ENCODE measurements at places on chromosomes 7 and 10.
A peak's percentile ranks its signal among the peaks of the same experiment; 100 is the strongest.

- no peak for DNase-seq
Measured at GRCh38 chr7:127935847-127936376, 95.3 kb downstream of the LRRC4 start.

DNA sequence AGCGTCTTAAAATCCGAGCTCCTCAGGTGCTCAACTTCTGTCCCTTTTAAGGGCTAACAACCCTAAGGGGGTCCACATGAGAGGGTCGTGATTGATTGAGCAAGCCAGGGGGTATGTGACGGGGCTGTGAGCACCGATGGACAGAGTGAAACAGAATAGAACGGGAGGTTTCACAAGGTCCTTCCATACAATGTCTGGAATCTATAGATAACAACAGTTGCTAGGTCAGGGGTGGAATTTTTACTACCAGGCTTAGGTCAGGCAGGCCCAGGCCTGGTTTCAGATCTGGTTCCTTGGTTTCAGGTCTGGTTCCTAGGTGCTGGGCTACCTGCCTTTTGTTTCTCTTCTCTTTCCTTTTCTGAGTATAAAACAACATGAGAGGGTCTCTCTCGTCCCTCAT lies 80.9 kb downstream of the PTN start:
- DNase-seq, result no peak

DNA sequence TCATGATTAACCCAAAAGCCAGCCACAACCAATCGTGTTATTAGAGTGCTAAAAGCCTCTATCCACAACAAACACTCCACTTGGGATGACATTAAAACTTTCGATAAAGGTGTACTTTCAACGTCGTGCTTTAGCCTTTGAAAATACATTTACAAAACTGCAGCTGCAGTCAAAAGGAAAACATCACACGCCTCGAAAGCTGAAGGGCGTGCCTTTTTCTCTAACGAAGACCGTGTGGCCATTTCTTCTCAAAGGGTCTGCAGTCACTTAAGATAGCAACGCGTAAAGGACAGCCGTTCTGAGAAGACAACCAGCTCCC lies 1.1 kb downstream of the ARHGAP12 start:
- peak; percentile 17 for DNase-seq

GRCh38 chr7:40542982-40543741 lies 408.4 kb downstream of the SUGCT start:
- no peak for DNase-seq

DNA sequence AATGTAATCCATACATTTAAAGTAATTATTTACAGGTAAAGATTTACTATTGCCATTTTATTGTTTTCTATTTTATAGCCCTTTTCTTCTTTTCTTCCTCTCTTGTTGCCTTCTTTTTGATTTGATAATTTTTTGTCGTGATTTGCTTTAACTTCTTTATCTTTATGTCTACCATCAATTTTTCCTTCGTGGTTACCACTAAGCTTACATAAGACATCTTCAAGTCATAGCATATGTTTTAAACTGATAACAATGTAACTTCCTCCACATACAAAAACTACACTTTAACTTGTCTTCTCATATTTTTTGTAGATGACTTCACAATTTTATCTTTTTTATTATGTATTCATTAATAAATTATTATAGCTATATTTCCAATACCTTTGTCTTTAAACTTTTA lies 316.6 kb downstream of the PLXDC2 start:
- no peak for DNase-seq

DNA sequence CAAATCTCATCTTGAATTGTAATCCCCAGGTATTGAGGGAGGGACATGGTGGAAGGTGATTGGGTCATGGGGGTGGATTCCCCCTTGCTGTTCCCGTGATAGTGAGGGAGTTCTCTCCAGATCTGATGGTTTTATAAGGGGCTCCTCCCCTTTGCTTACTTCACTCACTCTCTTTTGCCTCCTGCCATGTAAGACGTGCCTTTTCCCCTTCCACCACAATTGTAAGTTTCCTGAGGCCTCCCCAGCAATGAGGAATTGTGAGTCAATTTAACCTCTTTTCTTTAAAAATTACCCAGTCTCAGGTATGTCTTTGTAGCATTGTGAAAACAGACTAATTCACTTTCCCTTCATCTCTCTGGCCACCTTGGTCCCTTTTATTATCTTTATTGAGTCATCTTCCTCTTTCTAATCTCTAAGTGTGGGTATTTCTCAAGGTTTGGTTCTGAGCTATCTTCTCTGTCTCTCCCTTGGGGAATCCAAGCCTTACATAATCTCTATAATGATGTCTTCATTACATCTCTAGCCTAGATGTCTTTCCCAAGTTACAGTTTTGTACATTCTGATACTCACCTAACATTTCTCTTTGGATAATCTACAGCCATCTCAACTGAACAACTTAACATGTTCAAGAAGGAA lies 99.1 kb upstream of the JCAD start:
- DNase-seq, result no peak

DNA sequence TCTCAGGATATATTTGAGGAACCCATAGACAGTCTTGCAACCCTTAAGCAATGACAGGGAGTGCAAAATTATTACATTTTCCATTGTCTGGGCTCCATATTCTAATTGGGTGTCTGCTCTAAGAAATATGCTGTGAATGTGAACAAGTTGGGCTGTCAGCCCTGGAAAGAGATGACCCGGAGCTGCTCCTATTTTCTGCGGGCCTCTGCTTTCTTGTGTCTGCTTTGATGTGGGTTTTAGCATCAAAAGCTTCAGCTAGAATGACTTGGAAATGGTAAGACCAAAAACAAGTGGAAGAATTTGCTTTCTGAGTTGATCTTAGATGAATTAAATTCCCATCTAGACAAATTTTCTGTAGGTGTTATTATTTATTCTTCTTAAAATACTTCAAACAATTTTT lies 343.6 kb upstream of the IGFBP3 start:
- DNase-seq, result no peak

Data from stimulated activated CD4-positive, alpha-beta T cell treated with anti-CD3 and anti-CD28 coated beads, Interleukin-2, amount 100 ng/mL, for 24 hours (primary cell).